ENCODE measurements at places on chromosomes 4 and X.

DNA sequence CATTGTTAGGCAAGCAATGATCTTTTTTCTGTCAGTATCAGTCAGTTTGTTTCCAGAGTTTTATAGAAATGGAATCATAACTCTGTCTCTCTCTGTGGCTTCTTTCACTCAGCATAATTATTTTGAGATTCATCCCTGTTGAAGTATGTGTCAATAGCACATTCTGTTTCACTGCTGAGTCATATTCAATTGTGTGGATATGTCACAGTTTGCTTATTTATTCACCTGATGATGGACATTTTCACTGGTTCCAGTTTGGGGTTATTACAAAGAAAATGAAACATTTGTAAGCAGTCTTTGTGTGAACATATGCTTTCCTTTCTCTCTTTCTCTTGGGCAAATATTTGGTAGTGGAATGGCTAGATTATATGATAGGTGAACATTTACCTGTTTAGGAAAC, 10.2 kb upstream of the ZNF718 start:
- DNase-seq, result no peak

- no peak for DNase-seq
These were observed 35.4 kb upstream of the SORCS2 start for GRCh38 chr4:7156761-7157488.

GRCh38 chr4:135201081-135201480, 999.5 kb upstream of the PABPC4L start:
- no peak for DNase-seq

- no peak for DNase-seq
These were observed 97.8 kb upstream of the ANK2 start for GRCh38 chr4:112951362-112952312.

- DNase-seq, result no peak
These were observed 210.2 kb upstream of the NPY2R start for GRCh38 chr4:154998284-154998683.
